ENCODE measurements at places on chromosomes 5 and 9.

- DNase-seq = no peak
These were observed 28.8 kb downstream of the C5 start for GRCh38 chr9:121021301-121021700.

- DNase-seq = peak; percentile 45
These were observed 144.3 kb downstream of the ACTBL2 start for GRCh38 chr5:57338068-57338867.

- no peak for DNase-seq
These were observed 252.1 kb downstream of the SEC61B start for GRCh38 chr9:99474186-99474585.

- no peak for DNase-seq
These were observed 39.3 kb downstream of the RAI14 start for GRCh38 chr5:34695275-34696027.

- peak; percentile 52 for DNase-seq
These were observed 45.5 kb downstream of the FOCAD start for GRCh38 chr9:20729523-20729922.

DNA sequence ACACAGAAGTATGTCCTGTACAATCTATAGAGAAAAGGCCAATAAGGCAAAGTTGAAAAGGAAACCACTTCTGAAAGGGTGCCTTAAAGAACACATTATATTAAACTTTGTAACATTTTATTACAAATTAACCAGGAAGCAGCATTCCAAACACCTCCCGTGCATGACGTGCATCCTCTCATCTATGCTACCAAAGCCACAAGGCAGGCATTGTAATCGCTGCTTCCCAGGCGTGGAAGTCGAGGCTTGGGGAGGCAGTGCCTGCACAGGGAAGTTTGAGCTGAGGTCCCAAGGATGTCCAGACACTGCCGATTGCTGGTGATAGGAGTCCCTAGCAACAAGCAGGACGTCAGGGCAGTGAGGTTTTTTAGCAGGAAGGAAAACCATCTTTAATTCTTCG is 44.3 kb upstream of the BARHL1 start:
- no peak for DNase-seq

DNA sequence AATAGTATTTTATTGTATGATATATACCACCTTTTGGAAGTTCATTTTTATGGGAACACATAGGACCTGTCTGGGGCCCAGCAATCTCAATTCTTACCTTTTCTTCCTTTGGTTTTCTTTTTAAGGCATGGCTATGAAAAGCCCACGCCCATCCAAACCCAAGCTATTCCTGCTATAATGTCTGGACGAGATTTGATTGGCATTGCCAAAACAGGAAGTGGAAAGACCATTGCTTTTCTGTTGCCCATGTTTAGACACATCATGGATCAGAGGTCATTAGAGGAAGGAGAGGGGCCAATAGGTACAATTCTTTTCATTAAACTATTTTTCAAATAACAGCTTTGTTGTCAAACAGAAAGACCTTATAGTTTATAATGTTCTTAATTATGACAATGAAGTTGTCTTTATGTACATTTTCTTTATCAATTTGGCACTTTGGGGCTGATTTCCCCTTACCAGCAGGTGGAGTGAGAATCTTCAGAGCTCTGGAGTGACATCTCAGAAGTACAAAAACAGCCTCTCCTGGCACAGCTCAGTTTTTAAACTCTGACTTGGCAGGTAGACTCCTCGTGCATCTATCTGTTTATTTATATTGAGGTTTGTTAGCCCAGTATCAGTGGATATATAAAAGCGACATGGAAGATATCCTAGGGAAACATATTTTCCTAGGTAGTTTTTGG is 25.8 kb downstream of the DDX46 start:
- peak; percentile 20 for DNase-seq

GRCh38 chr5:144659634-144660227 is 489.1 kb downstream of the KCTD16 start:
- no peak for DNase-seq

DNA sequence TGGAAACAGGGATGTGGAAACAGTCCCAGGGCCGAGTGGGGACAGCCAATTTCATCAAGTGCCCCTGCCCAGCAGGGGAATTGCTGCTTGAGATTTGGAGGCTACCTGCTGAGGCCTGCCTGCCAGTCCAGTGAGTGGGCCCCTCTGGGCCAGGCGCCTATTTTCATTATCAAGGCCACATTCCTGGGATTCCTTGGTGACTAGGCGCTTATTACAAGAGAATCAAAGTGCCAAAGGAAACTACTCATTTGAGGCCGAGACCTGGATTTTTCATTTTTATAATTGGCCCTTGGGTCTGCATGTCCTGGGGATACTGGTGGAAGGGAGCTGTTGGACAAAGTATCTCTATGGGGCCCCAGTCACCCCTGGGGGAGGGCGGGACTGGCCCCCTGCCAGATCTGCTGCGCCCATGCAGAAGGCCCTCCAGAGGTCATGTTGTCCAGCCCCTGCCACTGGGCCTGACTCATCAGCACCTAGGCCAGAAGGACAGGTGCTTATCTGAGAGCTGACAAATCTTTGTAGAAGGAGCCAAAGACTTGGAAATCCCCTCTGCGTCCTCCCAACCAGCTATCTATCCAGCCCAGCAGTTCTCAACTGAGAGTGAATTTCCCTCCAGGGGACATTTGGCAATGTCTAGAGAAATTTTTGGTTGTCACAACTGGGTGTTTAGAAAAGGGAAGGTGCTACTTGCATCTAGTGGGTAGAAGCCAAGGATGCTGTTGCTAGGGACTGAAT is 45.6 kb downstream of the FOXI1 start:
- DNase-seq = peak; percentile 91

DNA sequence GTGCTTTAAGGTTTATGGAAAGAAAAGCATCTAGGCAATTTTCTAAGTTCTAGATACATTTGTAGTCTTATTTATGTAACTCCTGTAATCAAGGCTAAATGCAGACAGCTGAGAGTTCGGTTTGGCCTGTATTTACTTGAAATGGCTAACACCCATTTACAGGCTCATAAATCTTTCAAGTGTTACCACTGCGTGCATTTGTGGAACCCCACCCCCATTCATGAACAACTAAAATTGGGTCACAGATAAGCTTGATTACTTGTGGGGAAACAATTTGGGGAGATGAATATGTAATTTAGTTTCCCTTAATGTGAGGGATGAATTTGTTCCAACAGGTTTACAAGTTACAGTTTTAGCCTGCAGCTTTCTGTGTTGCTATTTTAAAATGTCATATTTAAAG is 360.6 kb downstream of the ARRDC3 start:
- no peak for DNase-seq

GRCh38 chr9:89731262-89732182 is 126.7 kb downstream of the GADD45G start:
- no peak for DNase-seq

GRCh38 chr5:80988419-80988935 is 28.3 kb downstream of the RASGRF2 start:
- DNase-seq = peak; percentile 34

DNA sequence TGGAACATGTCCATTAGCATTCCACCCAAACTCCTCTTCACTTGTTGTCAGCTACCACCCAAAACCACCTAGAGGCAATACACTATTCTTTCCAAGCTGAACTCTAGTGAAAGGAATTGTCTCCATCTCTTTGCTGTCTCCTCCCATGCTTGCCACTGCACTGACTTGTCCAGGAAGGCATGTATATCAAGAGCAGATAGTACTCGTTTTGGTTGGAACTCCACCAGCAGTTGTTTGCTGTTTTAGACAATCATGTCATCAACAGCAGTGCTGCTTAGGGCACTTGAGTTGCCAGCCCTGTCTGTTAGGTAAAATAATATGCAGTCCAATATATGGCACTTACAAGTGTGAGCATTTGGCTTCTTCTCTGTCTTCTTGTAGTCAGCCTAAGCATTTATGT is 80.0 kb upstream of the SAP30L start:
- DNase-seq = peak; percentile 47

- peak; percentile 64 for DNase-seq
These were observed 102.5 kb downstream of the SREK1 start for GRCh38 chr5:66246608-66247007.
